ENCODE measurements at places on chromosomes 3 and 15. TPM values are rescaled to one million over a fixed set of nuclear protein-coding genes. Genes with fewer than 3 reads are reported as not detected.

FBXO40 gene
- total RNA-seq, result not detected

IMPG2 gene
- total RNA-seq, result 1.2 TPM

SOX14 gene
- not detected for total RNA-seq

GLT8D1 gene
- total RNA-seq, result 105 TPM

AADAC gene
- not detected for total RNA-seq

EFCC1 gene
- total RNA-seq, result not detected

SLC51B gene
- not detected for total RNA-seq

TUSC7 gene
- not detected for total RNA-seq

NPAP1 gene
- not detected for total RNA-seq
